ENCODE measurements at places on chromosomes 6 and 20.

- no peak for DNase-seq
These were observed 15.3 kb upstream of the SULF2 start for GRCh38 chr20:47800623-47801022.

DNA sequence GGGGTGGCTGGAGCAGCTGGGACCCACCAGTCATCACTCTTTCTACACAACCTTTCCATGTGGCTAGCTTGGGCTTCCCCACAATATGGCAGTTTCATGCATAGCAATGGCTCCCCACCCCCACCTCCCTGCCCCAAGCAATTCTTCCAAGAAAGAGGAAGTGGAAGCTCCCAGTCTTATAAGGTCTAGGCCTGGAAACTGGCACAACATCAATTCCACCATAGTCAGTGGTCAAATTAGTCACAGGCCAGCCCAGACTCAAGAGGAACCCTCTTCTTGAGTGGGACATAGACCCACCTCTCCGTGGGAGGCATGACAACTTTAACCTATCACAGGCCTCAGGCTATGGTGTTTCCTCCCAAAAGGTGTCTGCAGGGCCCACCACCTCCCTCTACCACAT is 17.7 kb downstream of the TGM6 start:
- DNase-seq = no peak

DNA sequence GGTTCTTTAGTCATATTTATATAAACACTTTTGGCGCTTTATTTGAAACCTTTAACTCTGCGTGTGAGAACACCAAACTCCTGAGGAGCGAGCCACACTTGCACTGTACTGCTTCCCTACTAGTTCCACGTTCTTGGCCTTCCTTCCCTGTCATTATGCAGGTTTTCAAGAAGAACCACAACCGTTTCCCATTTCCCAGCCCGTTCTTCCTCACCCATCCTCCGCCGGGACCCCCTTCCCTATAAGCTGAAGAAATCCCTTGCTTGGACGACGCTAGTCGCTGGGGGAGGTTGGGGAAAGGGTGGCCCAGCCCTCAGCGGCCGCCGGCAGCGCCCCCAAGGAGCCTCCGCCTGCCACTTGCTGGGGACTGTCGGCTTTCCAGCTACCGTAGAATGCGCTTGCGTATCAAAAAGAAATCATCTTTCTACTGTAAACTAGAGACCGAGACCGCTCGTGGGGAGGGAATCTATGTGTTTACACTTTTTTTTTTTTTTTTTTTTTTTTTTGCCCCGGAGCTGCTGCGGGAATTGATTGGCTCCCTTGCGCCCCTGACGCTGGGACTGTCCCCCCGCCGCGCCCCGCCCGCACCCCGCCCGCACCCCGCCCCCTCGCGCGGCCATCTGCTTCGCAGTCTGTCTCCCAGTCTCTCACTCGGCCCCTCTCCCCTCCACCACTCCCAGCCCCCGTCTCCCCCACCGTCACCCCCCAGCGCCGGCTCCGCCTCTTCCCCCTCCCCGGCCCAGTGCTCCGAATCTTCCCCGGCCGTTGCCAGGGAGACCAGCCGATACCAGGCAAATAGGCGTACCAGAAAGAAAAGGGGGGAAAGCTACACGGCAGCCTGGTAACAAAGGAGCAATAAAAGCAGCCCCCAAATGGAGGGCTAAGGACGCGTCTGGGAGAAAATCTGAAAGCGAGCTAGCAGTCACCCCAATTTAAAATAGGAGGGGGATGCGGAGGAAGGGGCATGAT is 2.3 kb upstream of the MARCKS start:
- DNase-seq = no peak

GRCh38 chr20:57614490-57615444 is 5.5 kb downstream of the ZBP1 start:
- DNase-seq = no peak

DNA sequence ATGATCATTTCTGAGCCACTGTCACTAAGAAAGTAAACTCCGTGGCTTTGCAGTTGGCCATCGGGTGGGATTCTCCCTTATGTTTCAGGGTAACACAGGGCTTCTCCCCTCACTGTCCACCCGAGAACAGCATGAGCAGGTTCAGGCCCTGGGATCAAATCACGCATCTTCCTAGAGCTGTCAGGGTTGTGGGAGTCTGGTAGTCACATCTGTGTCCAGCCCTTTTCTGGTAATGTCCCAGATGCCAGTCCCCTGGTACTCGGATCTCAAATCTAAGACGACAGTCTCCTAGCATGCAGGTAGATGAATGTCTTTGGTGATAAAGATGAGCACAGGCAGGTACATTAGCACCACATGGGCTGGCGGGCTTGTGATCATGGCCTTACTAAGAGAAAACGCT is 4.8 kb downstream of the PXDC1 start:
- DNase-seq = no peak

DNA sequence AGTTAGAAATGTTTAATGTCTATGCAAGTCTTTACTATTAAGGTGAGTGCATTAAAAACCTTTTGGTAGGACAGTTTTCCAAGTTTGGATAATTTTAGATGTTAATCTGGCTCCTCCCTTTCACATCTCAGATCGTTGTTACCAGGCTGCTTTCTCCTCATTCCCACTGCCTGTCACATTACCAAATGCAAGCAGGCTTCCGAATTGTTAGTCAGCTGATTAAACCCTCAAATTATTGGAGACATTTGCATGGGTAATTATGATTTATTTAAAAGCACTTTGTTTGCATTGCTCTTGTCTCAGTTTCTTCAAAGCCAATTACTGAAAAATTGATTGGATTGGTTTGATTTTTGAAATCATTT is 816.5 kb downstream of the KIF16B start:
- no peak for DNase-seq
